ENCODE measurements at places on chromosomes 13 and 19.

GRCh38 chr13:99312493-99312883 lies 5.3 kb upstream of the GPR183 start:
- no peak for DNase-seq

DNA sequence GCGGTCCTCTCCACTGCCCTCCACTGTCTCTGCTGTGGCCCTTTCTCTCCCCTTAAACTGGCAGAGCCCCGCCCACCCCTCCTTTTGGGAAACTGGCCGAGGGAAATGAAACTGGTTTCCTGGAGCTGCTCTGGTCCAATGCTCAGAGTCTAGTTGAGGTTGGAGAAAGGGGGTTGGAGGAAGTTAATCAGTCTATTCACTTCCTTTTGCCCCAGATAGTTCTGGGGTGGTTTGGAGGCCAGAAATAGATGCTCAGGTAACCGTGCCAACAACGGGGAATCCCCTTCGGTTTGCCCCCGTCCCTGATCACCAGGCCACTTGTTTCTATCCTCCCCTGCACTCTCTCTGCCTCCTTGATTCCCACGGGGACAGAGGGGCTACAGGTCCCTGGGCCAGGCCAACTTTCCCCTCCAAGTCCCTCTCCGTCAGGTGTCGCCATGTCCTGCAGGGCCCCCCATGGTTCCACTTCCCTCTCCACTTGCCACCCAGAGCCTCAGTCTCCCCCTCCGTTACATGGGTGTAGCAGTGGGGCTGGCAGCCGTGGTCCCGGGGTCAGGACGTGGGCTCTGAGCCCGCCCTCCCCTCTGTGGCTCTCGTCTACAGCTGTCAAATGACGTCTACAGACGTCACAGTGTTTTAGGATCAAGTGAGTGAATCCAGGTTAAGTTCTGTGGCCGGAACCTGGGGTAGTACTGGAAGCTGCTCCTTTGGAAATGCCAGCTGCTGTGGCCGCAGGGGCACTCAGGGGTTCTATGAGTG lies at the start of gene IL4I1:
IL4I1 (minus strand) TSS at position 25 of the 759 bp plus-strand sequence. CDS start 727 bp downstream, outside the sequence.
- no peak for DNase-seq

- no peak for DNase-seq
Observed at GRCh38 chr19:42246143-42246921, 3.9 kb upstream of the GSK3A start.

GRCh38 chr19:44151491-44151890 lies 10.1 kb downstream of the ZNF234 start:
- DNase-seq, result no peak

GRCh38 chr13:24060993-24061392 lies 99.5 kb upstream of the SPATA13 start:
- DNase-seq, result no peak

DNA sequence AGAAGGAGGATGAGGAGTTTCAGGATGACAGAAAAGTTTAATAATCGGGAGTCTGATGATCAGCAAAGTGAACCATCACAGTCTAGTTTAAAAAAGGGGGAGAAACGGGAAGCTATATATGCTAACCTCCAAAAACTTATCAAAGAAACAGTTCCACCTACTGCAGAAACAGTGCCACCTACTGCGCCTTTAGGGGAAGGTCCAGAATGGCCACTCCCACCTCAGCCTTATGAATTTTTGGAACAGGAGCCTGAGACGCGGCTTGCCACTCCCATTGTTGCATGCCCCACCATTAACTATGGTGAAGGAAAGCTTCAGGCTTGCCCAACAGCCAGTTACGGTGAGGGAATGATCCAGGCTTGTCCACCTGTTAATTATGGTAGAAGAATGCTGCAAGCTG lies 929.0 kb downstream of the SLITRK6 start:
- no peak for DNase-seq
